ENCODE measurements at places on chromosomes 16 and 17.

- DNase-seq = no peak
Measured at GRCh38 chr17:56395787-56396186, 197.7 kb upstream of the NOG start.

DNA sequence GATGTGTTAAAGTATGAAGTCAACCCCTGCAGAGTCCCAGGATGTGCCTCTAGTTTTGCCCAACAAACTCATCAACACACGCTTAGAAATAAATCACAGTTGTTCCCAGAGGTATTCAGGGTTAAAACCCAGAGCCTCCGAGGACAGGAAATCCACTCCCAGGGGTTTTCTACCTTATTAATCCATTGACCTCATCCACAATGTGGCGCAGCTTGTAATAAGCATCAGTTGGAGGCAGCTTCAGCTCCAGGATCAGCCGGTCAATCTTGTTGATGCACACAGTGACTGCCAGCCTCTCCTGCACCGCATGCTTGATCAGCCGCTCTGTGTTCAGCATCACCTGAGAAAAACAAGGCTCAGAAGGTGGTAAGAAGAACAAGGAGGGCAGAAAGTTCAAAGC lies 23.5 kb downstream of the EFTUD2 start:
- DNase-seq = no peak

DNA sequence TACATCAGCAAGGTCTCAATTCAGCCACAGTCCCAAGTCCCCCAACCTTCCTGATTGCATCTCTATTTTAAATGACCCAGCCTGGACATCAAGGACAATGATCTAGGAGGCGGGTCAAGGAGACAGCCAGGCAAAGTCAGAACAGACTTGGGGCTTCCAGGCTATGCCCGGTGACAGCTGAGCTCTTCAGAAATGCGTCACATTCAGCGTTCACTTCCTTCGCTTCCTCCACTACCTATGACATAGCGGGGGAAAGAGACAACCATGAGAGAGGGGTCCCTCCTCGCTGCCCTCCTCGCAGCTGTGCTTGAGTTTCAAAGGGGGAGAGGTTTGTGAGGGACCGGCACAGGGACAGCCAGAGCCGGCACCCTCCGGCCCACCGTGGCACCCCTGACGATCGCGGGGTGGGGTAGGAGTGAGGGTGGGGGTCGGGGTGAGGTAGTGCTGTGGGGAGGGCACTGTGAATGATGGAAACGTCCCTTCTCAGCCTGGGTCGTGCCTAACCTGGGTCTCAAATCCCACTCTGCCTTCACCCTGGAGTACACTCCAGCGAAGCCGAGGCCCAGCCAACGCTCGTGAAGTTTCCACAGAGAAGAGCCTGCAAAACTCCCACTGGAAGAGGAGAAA lies 12.3 kb upstream of the LGALS3BP start:
- no peak for DNase-seq

DNA sequence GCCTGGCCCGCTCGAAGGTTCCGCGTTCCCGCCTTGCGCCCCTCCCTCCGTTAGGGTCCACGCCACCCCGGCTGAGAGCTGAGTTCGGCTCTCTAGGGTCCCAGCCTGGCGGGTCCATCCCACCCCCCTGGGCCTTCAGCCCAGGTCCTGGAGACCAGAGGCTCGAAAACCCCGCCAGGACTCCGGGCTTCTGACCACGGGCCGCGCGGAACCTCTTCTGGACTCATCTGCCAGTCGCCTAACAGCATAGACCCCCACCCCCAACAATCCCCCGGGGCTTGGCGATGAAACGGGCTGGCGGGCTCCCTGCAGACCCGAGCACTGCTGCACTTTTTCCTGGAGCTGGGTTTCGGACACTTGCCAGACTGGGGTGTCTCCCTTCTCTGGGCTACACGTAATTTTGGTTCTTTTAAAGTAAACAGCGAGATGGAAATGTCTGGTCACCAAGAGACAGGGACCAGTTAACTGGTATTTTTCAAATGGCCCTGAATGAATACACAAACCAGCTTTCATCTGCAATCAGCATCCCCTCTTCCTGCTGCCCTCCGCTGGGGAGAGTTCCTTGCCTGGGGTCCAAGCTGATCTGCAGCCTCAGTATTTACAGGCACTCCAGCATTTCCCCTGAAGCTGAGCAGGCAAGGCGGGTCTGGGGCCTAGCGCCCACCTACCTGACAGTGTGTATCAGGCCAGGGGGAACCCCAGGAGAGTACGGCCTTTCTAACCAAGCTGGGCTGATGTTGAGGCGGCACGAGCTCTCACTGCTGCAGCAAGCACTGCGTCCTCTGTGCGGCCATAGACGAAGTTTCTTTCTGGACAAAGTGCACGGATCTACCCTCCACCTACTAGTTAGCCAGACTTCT lies 639 bp upstream of the TRIM65 start:
- DNase-seq = no peak

- DNase-seq = no peak
Measured at GRCh38 chr17:49753959-49754391, 10.0 kb downstream of the FAM117A start.

- no peak for DNase-seq
Measured at GRCh38 chr17:75096082-75096625, 8.4 kb downstream of the SLC16A5 start.

GRCh38 chr17:31093866-31094599 lies 744 bp upstream of the NF1 start:
- no peak for DNase-seq

DNA sequence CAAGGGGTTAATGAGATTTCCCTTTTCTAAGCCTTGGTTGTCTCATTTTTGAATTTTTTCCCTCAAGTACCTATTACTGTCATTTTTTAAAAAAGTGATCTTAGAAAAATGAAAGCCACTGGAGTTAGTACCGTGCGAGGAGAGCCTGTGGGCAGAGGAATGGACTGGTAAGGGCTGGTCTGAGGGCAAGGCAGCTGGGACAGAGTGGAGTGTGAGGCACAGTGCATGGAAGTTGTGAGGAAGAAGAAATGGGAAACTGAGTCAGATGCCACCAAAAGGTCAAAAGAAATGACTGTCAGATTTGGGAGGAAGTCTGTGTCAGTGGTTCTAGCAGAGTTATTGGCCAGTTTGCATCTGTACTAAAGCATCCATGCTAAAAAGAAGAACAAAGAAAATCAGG lies 8.2 kb downstream of the RASD1 start:
- DNase-seq = no peak

GRCh38 chr17:64107500-64108236 lies 22.3 kb downstream of the ERN1 start:
- no peak for DNase-seq

GRCh38 chr17:66576473-66576872 lies 258.4 kb upstream of the CACNG5 start:
- DNase-seq = no peak

DNA sequence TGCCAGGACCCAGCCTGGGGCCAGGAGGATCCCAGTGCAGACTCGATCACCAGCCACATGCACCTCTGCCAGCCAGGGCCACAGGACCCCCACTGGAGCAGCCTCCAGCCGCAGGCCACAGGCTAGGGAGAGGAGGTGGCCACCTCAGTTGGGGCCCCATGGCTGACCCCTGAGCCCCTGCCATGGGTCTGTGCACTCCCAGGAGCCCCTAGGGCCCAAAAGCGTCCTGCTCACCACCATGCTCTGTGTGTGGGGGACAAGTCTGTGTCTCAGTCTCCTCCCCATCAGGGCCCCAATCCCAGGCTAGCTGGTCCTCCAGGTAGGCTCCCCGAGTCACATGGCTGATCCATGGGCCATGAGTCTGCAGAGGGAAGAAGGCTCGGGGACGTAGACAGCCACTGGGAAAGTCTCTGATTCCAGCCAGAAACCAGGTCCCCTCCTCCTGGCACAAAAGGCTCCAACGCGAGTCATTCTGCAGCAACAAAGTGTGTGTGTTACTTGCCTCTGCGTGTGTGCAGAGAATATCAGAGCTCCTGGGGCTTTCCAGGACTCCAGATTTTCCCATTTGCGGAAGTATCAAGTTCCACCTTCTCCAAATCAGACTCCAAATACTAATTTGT lies 6.1 kb upstream of the PRSS8 start:
- DNase-seq = no peak

GRCh38 chr17:81713004-81713555 lies 996 bp downstream of the SLC25A10 start:
- DNase-seq = no peak

GRCh38 chr16:69812688-69813014 lies 50.5 kb downstream of the WWP2 start:
- DNase-seq = no peak

DNA sequence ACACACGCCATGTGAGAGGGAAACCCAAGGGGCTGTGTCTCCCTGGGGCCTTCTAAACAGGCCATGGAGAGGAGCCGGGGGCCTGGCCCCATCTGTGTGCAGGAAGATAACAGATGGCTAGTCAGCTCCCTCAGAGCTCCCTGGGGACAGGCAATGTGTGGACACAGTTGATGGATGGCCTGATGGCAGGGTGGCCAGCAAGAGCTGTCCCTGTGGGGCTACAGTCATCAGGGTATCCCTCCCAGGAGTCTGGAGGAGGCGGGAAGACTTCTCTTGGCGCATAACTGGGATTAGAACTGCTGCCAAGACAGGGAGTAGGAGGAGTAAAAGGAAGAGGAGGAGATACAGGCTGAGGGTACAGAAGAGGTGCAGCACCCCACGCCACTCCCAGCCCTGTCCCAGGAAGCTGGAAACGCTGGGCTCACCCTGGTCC lies 17.3 kb downstream of the MYO18A start:
- no peak for DNase-seq

GRCh38 chr16:9091867-9092281 lies 430 bp downstream of the HAPSTR1 start:
- DNase-seq = no peak

DNA sequence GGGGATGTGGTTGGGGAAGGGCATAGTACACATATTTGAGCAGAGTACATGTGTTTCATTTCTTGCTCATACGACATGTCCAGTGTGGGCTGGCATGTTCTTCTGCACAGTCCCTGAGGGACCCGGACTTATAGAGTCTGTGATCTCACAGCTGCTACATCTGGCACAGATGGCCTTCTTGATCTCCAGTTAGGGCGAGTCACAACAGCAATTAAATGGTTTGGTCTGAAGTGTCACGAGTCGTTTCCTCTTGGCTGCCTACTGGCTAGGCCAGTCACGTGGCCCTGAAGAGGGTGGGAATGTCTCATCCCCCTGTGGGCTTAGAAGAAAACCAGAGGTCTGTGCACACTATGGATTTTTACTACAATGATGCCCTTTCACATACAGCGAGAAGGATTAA lies 443.6 kb downstream of the WWOX start:
- no peak for DNase-seq

- DNase-seq = no peak
Measured at GRCh38 chr17:40062329-40063186, at the start of gene THRA. TSS of gene THRA (plus strand) at chr17:40062965. CDS start at chr17:40074489, 11,524 bp downstream.

GRCh38 chr16:74633686-74634085 lies 26.8 kb upstream of the GLG1 start:
- DNase-seq = no peak

GRCh38 chr17:7113273-7114071 lies 1.1 kb downstream of the ASGR2 start:
- DNase-seq = no peak

GRCh38 chr17:65340401-65340800 lies 203.2 kb downstream of the RGS9 start:
- DNase-seq = no peak

DNA sequence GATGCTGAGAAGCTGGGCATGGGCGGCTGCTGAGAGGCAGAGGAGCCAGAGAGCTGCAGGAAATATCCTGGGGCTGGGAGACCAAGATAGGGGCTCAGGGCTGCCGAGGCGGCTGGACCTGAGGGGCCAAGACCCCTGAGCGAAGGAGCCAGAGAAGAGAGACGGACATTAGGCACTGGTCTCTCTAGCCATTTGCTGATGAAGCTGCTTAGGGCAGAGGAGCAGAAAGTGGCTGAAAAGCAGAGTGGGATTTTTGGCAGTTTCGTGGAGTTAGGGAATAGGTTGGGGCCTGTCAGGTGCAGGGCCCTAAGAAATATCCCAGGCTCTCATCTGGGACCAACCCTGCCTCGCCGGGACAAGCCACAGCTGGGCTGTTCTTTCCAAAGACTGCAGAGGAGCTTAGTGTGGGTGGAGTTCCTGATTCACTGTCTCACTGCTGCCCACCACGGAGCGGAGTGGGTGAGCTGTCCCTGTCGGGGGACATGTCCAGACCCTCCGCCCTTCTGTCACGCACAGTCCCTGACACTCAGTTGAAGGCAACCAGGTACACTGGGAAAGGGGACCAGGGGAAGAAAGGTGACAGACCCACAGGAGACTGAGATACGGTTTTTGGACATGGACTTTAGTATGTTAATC lies 11.3 kb upstream of the DNASE1 start:
- no peak for DNase-seq

- DNase-seq = no peak
Measured at GRCh38 chr16:69384974-69385373, 833 bp downstream of the TERF2 start.

DNA sequence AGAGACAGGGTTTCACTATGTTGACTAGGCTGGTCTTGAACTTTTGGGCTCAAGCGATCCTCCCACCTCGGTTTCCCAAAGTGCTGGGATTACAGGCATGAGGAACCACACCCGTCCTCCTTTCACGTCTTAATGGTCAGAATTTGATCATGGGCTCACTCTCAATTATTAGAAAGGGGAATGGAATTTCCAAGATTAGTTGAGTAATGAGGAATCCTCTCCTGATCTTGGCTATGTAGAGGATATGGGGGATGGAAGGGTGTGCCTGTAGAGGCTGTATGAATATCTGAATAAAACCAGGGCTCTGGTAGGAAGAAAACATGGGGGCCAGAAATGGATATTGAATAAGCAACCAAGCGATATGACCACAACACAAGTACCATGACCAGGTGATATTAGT lies 25.9 kb upstream of the SMURF2 start:
- DNase-seq = no peak

DNA sequence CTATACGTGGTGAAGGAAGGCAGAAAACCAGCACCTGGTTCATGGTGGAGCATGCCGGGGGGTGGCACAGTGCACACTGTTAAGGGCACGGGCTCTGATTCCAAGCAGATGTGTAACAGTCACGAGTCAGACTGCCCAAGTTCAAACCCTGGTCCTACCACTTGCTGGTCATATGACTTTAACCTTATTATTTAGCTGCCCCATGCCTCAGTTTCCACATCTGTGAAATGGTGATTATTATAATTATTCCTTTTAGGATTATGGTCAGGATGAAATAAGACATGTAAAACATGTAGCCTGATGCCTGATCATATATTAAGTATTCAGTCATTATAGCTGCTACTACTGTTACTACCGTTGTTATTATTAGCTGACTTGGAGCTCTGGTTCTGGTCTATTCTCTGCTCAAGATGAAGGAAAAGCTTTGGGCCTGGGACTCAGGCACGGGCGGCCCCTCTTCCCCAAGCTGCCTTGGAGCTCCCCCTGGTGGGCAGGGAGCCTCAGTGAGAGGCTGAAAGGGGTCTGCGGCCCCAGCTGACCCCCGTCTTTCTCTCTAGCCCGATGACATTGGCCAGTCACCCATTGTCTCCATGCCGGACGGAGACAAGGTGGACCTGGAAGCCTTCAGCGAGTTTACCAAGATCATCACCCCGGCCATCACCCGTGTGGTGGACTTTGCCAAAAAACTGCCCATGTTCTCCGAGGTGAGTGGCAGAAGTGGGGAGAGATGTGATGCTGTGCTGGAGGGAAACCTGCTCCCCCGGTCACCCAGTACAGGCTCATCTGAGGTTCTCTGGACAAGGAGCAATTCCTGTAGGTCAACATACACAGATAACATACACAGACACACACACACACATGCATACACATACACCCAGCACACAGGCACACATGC lies 14.0 kb downstream of the NR1D1 start:
- no peak for DNase-seq
